ENCODE measurements at places on chromosomes 1 and 21. TPM values are rescaled to one million over a fixed set of nuclear protein-coding genes. Genes with fewer than 3 reads are reported as not detected.

CYP4B1 gene
- not detected for total RNA-seq

ARHGEF11 gene
- total RNA-seq, result 15.3 TPM

PCP4 gene
- total RNA-seq, result not detected

ERI3 gene
- total RNA-seq, result 41.9 TPM

LCE2B gene
- not detected for total RNA-seq

All from A549 treated with ZK216348 at 1 μM for 4 hours (cell line).